ENCODE measurements at places on chromosomes 5 and 9.

- no peak for DNase-seq
Observed at GRCh38 chr5:43637416-43637815, 34.4 kb downstream of the NNT start.

DNA sequence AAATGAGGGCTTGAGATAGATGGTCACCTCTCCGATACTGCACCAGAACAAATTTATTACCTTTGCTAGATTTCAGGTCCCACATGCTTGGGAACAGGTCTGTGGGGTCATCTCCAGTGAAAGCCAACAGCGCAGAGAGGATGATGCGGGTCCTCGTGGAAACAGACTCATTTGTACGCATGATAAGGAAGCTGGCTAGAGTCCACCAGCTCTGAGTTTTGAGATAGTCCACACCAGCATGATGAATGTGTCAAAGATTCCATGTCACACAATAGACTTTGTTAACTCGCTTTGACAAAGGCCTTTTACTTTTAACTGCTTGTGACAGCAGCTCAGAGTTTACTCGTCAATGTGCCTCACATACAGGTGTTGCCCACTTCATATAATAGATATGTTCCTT, 105.4 kb upstream of the TBCA start:
- DNase-seq = no peak

DNA sequence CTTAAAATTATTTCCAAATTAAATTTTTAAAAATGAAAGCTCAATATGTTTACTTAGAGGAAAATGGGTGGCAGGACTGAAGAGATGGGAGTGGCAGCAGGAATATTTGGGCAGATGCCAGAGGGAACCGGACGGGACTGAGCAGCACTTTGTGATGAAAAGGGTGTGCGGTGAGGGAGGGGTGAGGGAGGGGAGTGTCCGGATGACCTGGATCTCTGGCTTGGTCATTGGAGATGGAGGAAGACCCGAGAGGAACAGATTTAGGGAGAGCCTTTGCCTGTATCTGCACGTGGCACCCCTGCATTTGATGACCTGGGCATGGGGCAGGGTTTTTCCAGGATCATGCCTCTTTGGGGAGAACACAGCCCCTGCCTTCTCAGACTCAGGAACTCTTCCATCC, 201.1 kb upstream of the MVB12B start:
- no peak for DNase-seq

GRCh38 chr5:120942596-120943350, 478.7 kb downstream of the PRR16 start:
- no peak for DNase-seq

- DNase-seq = no peak
Observed at GRCh38 chr5:19608444-19609002, 379.5 kb downstream of the CDH18 start.

DNA sequence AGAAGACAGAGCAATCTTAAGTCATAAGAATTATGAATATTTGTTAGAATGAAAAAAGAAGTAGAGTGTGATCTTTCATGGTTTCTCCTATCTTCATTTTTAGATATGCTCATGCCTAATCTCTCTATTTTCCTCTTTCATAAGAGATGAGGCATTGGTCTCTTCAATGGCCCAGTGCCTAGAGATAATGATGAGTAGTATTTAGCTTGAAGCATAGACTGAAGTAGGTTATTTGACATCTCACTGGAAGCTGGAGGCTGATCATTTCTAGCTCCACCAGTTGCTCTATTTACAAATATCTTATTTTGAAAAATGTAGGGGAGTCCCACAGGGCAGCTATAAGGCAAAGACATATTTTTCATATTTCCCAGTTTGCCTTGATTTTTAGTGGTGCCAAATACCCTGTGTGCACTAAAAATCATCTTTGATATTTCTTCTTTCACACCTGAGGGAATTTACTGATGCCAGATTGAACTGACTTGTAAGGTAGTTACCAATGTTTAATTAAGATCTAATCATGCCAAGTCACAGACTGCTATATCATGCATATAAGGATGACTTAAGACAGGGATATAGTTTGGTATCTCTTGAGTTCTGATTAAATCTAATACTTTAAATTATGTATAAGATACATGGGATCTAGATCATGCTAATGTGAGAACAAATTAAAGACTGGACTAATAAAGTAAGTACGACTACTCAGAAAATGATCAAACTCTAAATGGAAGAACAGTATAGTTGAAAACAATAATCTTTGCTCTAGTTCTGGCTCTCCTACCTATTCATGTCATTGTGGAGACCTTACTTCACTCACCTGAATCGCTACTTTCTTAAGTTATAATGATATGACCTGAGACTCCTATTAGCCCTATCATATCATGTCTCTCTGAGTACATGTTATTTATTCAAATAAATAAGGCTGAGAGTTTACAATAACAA, 108.2 kb upstream of the IFNE start:
- DNase-seq = no peak

- DNase-seq = no peak
Observed at GRCh38 chr5:96649681-96650540, 12.3 kb upstream of the CAST start.

- no peak for DNase-seq
Observed at GRCh38 chr9:9750719-9751118, 862.1 kb downstream of the PTPRD start.

- DNase-seq = no peak
Observed at GRCh38 chr9:34550681-34551270, 28.0 kb upstream of the ENHO start.

DNA sequence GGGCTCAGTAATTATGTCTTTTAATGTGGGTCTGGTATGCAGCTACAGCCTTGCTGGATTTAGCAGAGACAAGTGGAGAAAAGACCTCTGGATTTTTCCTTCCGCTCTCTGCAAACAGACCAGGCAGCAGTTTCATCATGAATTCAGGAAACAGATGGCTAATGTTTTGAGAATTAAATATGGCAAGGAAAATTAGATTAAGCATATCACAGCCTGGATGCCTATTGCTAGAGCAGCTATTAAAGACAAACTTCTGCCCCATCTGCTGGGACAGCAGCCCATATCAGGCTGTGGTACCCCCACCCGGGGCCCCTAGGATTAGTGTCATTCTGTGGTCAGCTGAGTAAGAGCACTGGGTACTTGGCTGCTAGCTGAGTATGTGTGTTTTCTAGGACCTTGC, 6.2 kb downstream of the SKP2 start:
- DNase-seq = no peak

DNA sequence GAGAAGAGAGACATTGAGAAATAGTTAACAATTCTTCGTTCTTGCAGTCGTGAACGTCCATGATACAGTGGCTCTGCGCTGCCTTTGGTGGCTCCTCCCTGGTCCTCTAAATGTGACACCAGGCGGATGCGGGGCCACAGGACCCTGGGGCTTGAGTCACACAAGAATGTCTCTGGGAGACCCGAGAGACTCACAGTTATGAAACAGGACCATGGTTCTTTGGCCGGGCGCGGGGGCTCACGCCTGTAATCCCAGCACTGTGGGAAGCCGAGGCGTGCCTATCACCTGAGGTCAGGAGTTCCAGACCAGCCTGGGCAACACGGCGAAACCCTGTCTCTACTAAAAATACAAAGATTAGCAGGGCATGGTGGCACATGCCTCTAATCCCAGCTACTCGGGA, 767 bp upstream of the ZDHHC11 start:
- DNase-seq = no peak

Measured in stimulated activated CD4-positive, alpha-beta T cell treated with anti-CD3 and anti-CD28 coated beads, Interleukin-12 subunit alpha, Interleukin-12 subunit beta, amount 100 ng/mL, for 48 hours (primary cell).